Posterior cingulate gyrus (tissue), 11 donors: ENCODE measurements at places on chromosomes 7 and 10.

GRCh38 chr10:58019863-58020537, 247.7 kb downstream of the IPMK start:
- no peak for DNase-seq

- no peak for DNase-seq
Measured at GRCh38 chr7:25617214-25617613, 388.9 kb upstream of the NPVF start.

DNA sequence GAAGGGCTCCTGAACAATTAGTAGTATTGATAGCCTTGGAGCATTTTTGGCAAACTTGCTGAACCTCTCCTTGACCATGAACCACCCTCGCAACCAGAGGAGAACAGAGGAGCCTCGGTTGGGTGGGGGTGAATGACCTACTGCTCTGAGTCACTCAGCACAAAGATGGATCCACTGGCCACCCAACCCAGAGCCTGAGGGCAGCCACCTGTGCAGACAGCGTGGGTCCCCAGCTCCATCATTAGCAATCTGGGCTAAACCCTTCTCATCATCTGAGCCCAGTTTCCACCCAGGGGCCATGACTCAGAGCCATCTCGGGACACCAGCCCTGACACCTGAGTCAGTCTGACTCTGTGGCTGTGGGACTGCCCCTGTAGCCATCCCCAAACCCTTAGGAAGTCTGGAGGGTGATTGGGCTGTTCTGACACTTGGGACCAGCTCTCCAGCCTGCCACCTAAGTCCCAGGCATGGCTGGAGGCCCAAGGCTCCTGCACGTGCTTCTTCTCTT, 171.8 kb upstream of the GPR26 start:
- no peak for DNase-seq

DNA sequence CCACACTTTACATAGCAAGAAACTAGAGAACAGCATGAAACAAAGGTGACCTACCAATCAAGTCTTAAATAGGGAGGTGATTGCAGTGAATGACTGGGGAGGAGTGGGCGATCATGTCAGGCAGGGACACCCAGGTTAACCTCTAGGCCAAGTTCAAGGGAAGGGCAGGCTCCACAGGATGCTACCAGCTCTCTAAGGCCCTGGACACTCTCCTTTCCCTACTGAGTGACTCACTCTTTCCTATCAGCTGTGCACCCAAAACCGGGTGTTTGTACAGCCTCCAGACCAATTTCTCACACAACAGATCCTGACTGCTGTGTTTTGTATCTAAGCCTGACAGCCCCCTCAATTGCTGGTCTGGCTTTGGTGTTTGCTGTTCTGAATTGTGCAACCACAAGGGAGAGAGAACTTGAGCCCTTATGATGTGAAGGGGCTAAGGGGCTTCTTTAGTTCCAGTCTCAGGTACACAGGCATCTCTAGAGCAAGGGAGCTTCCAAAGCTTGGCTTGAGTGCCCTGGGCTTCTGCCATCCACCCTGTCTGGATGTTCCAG, 107.8 kb downstream of the TBXAS1 start:
- DNase-seq: no peak

GRCh38 chr10:21069278-21069677, 172.2 kb upstream of the NEBL start:
- DNase-seq: peak; percentile 25

DNA sequence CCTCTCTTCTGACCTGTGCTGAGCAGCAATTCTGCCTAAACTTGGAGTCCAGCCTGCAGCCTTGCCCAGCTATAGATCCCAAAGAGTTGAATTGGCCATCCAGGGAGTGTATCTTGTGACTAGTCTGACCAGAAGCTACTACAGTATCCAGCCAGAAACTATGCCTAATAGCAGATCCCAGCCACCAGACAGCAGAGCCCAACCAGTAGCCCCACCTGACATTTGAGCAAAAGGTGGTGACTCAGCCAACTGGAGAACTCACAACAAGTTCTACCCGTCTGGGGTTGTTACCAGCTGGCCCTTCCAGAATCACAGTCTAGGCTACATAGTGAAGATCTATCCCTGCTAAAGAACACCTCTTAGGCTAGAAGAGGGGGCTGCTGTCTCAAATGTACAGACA, 315.0 kb downstream of the CRPPA start:
- DNase-seq: no peak

DNA sequence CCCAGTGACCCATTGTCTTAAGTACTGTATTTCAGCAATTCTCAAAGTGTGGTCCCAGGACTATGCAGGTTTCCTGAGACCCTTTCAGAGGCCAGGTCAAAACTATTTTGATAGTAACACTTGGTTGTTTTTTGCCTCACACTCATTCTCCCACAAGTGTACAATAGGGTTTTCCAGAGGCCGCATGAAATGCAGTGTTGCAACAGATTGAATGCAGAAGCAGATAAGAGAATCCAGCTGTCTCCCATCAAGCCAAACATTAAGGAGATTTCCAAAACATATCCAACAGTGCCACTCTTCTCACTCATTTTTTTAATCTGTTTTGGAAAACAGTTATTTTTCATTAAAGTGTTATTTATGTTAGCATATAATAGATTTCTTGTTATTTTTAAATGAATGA, 20.0 kb downstream of the VKORC1L1 start:
- no peak for DNase-seq

- DNase-seq: no peak
Measured at GRCh38 chr10:101655570-101655969, 39.4 kb downstream of the FBXW4 start.

- DNase-seq: no peak
Measured at GRCh38 chr7:20310301-20310700, 20.4 kb upstream of the ITGB8 start.

DNA sequence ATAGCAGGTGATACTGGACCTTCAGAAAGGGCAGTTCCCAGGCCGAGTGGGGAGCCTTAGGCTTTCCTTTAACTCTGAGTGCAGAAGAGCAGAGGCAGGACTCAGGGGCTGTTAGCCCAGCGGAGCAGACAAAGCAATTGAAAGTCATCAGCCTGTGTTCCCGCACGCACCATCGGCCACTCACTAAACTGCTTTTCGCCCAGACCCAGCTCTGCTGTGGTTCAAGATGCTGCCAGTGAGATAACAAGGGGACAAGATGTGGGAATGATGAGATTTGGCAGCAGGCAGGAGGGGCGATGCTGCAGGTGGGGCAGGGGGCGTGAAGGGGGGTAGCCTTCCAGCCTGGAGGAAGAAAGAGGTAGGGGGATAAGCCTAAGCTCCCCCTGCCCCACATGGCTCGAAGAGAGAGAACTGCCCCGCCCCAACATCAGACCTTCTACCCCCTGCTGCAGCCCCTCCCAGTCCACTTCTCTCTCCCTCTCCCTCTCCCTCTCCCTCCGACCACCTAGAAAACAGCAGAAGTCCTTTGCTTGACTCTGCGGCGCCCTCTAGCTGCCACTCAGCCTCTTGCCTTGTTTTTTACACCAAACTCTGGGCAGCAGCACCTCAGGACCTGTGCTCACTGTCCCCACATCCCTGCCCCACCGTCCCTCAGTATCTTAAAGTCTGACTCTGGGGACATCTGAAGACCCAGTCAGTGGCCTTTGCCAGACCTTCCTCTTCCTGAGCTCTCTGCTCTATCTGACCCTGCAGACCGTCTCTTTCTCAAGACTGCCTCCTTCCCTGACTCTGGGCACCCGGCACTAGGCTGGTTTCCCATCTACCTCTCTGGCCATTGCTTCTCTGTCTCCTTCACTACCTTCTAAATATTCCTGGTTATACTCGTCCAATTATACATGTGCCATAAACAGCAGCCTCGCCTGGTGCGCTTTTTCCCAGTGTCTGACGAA, 110.5 kb downstream of the C10orf105 start:
- DNase-seq: peak; percentile 59

DNA sequence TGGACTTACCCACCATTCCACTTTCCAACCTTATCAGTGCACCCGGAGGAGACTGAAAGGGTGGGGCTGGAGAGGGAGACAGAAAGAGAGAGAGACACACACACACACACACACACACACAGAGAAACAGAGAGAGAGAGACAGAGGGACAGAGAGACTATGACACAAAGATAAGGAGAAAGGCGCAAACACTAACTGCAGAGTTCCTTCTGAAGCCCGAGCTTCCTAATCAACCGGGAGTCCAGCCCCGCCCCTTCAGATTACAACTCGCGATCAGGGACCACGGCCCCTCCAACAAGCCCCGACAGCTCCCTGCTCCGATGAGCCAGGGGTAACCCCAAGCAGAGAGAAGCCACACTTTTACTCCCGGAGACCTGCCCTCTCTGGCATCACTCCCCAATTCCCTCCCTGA, 499 bp downstream of the GAL3ST4 start:
- DNase-seq: no peak

- DNase-seq: no peak
Measured at GRCh38 chr7:146889806-146890555, 773.4 kb downstream of the CNTNAP2 start.

- no peak for DNase-seq
Measured at GRCh38 chr7:143980746-143981510, 19.2 kb upstream of the OR6B1 start.

DNA sequence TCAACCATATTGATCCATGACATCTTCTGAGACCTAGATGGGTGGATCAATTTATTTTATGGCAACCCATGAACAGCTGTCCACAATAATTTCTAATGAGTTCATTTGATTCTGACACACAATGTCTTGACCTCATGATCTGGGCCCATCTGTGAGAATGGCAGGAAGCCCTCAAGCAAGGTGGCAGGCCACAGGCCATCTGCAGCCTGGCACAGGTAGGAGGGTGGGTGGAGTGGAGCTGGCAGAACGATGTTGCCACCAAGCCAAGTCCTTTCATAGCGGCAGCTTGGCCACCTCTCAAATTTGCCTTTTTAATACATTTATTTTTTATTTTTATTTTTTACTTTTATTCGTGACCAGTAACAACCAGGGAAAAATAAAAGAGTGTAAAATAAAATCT, 1181.6 kb upstream of the SORCS1 start:
- DNase-seq: no peak

GRCh38 chr7:101617451-101618206, 11.5 kb downstream of the MYL10 start:
- DNase-seq: no peak

- no peak for DNase-seq
Measured at GRCh38 chr10:9875353-9875752, 1142.3 kb upstream of the CELF2 start.

- no peak for DNase-seq
Measured at GRCh38 chr10:49484486-49485235, 54.3 kb downstream of the ERCC6 start.

DNA sequence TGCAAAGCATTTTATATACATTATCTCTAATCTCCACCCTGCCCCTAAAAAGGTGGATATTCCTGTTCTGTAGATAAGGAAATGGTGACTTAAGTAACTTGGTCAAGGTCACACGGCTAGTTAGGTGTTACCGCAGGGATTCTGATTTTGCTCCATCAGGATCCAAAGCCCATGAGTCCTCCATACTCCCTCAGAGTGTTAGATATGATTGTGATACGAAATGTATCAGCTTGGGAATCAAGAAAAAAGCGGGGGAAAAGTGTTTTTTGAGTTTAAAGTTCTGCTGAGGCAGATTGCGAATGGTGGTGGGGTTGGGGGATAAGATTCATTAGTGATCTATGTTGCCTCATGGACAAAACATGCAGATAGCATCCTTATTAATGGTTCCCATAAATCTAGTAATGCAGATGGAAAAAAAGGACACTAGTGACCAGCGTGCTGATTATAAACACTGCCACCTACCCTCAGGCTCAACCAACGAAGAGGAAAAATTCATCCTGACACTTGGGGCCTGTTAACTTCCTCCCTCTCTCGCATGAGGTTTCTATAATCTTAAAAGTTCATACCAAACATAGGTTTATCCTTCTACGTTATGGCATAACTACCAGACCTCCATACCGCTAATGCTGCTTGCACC, 2.3 kb downstream of the ICA1 start:
- no peak for DNase-seq

DNA sequence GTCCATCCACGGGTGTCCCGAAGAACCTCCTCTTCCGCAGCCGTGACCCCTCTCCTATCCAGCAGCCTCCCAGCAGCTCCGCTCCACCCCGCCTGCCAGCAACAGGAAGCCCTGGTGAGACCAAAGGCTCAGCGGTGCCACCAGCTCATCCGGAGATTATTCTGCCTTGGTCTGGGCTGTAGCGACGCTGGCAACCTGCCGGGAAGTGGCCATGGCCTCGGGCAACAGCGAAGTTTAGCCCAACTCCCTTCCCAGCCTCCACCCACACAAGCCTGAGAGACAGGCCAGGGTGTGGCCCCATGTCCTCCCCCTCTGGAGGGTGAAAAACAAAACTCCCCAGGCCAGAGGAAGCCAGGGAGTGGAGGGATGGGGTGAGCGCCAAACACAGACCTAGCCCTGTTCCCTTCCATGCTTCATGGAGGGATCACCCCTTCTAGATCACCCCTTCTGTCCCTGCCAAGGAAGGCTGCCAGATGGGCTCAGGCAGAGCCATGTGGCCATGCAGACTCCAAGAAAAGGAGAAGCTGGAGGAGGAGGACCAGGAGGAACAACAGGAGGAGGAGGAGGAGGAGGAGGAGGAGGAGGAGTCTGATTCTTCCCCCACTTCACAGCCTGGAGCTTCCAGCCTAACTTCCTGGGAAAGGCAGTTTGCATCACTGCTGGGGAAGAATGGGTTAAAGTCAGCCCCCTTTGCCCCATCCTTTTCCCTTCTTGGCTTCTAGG, 918 bp downstream of the CALHM2 start:
- peak; percentile 81 for DNase-seq

- DNase-seq: no peak
Measured at GRCh38 chr10:13396369-13396768, 48.3 kb upstream of the SEPHS1 start.

- no peak for DNase-seq
Measured at GRCh38 chr7:143451122-143451521, 7.9 kb downstream of the TAS2R60 start.

DNA sequence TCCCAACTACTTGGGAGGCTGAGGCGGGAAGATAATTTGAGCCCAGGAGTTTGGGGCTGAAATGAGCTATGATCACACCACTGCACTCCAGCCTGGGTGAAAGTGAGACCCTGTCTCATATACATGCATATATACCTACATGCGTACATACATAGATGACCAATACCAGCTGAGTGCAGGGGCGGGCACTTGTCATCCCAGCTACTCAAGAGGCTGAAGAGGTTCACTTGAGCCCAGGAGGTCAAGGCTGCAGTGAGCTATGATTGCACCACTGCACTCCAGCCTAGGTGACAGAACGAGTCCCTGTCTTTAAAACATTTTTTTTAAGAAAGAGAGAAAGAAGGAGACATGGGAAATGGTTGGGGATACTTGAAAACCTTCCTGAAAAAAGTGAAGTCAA, 17.4 kb upstream of the PROSER2 start:
- DNase-seq: no peak

GRCh38 chr7:85010306-85010705, 176.6 kb downstream of the SEMA3D start:
- no peak for DNase-seq

DNA sequence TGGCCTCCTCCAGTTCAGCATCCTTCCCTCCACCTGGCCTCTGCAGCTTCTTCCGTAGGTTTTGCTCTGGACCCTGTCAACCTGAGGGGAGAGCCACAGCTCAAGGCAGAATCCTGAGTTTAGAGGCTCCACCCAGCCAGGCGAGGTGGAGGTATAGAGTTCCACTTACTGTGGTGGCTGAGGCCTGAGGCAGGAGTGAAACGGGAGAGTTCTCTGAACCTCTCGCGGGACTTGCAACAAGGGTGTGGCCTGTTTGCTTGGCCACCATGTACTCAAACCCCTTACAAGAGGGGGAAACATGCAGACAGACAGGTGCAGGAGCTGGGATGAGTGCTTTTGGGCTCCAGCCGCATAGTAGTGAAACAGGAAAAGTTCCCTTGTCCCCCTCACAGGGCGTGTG, 154.0 kb upstream of the C7orf33 start:
- no peak for DNase-seq
